Activated CD4-positive, alpha-beta T cell treated with anti-CD3 and anti-CD28 coated beads, Interleukin-2, amount 50 U/mL, for 48 hours (primary cell): ENCODE measurements at places on chromosomes 16 and 17.
A peak's percentile ranks its signal among the peaks of the same experiment; 100 is the strongest.

DNA sequence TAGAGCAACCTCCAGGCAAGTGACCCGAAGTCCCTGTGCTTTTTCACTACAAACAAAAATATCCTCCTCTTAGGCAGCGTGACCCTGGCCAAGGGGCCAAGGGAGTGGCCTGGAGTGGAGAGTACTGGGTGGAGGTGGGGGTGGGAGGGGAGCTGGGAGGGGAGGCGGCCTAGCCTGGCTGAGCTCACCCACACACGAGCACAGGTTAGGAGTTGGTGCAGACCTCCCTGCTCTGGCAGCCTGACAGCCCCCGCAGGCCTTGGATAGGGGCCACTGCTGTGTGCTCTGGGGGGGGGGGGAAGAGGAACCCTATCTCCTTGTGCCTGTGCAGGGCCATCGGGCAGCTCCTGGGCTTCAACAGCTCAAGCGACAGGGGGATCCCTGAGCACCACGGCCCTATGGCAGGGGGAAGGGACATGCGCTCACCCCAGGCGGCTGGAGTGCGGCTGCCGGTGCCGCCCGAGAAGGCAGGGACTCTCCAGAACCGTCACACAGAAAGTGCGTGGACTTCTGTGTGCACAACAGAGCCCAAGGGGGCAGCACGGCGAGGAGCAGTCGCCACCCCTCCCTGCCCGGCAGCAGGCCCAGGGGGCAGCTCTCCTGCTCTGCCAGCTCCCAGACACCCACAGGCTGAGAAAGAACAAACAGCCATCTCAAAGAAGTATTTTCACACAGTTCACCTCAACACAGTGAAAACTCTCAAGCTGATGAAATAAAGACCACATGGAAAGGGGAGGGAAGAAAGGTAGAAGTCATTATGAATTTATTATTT, 13.3 kb downstream of the SLC16A3 start:
- DNase-seq, result no peak

DNA sequence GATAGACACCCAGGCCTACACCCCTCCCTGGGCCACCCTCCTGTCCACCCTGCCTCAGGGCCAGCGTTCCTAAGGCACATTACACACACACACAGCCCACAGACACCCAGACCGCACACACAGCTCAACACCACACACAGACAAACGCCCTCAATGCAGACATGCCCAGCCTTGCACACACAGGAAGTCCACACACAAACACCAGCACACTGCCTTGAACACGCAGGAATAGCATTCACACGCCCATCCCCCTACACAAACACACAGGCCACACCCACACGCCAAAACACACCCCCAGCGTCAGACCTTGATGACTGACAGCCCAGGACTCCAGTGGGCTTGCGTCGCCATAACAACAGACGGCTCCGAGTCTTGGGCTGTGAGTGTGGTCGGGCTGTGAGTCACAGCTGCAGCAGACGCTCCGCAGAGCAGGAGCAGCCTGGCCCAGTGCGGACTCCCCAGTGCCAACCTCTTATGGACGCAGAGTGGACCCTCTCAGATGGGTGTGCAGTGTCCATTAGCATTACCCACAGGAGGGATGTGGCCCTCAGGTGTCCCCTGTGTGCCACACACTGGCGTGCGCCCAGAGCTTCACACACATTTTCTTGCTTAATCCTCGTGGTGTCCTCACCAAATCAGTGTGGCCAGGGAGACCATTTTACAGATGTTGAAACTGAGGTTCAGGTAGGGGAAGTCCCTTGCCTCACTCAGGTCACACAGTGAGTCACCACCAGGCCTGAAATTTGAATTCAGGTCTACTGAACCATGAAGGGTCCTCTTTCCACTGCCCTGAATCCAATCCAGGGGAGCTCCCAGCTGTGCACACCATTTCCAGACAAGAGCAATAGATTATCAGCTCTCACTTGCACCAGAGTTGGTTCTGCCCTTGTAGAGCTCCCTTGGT, 17.8 kb upstream of the RAI1 start:
- DNase-seq, result peak; percentile 68

- DNase-seq, result no peak
Measured at GRCh38 chr17:71899317-71899716, 221.5 kb upstream of the SOX9 start.

GRCh38 chr16:31529937-31530312, 2.2 kb downstream of the AHSP start:
- DNase-seq, result no peak

DNA sequence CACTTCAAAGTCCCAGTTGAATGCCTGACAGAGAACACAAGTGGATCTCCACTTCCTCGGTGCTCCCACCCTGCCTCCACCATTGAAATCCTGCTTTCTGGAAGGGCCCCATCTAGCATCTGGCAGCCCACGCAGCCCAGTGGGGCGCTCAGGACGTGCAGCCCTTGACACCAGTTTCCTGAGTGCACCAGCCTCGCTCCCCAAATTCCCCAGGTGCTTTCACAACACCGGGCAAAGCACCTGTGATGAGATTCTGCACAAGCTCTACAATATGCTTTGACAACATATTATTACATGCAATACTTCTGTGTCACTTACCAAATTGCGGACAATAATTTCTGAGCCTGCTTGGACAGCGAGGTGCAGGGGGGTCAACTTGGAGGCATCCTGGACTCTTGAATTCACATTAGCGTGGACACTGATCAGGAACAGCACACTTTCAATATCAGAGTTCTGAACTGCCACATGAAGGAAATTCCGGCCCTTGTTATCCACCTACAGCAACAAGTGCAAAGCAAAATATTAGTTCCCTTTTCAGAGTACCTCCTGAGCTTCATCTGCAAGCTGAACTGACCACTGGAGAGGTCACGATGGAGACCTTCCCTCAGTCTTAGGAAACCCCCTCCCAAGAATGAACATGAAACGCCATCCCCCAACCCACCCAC, 33.9 kb downstream of the CYB5D2 start:
- peak; percentile 46 for DNase-seq

- no peak for DNase-seq
Measured at GRCh38 chr16:30031477-30031918, 427 bp upstream of the TLCD3B start.

GRCh38 chr17:65456368-65457151, 104.9 kb downstream of the AXIN2 start:
- DNase-seq, result no peak

DNA sequence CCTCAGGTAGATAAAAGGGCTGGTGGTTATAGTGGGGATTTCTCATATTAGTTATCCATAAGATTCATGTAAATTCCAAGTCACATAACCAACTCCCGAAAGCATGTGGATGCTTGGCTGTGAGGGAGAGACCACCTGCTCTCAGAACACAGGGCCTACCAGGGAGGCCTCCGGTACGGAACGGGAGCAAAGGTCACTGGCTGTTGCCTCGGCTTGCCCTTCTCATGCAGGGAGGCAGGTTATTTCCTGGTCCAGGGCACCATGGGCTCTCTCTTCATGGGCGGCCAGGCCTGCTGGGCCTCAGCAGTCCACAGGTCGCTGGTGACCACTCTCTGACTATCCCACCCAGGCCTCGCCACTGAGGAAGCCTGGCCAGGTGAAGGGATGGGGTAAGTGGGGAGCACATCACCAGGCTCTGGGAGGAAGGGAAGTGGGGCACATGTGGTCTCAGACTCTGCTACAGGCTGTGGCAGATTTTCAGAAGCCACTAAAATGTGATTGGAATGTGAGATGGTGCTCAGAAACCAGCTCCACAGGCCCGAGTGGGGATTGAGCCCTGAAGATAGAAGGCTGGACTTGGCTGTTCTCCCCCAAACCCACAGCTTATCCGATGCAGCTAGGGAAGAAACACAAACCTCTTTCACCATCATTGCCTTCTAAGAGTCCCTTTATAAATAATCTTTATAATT, 45.4 kb downstream of the HNF1B start:
- no peak for DNase-seq

- DNase-seq, result no peak
Measured at GRCh38 chr17:77748436-77748835, 210.1 kb upstream of the TNRC6C start.
